ENCODE measurements at places on chromosomes 5 and 9. TPM values are rescaled to one million over a fixed set of nuclear protein-coding genes. Genes with fewer than 3 reads are reported as not detected.

- no peak overlapping the region for H3K27ac ChIP-seq
- H3K4me1 ChIP-seq, result no peaks in the 10 kb centered on the region
- no peak for DNase-seq
Measured at GRCh38 chr5:139171779-139172404, 26.3 kb downstream of the SIL1 start.

DNA sequence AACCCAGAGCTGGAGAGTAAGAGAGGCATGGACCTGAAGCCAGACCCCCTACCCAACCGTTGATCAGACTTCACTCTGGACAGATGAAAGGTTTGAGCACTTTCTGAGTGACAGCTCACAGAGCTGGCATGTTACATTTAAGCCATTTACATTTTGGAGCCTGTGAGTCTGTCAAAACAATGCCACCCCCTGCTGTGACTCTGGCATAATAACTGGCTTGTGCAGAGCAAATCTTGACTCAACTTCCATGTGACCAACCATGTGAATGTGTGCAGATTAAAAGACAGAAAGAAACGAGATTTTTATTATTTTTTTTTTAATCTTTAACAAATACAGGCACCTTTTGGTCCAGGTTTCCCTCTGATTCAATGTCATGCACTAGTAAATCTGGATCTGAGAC, 48.5 kb downstream of the MFAP3 start:
- H3K27me3 ChIP-seq, result 0 out of 2 replicates have a peak, but pooled peaks cover 2% of the 10 kb centered on the region
- no peaks in the 10 kb centered on the region for H3K4me1 ChIP-seq
- DNase-seq, result no peak
- H3K4me3 ChIP-seq, result no peak overlapping the region
- no peaks in the 10 kb centered on the region for H3K36me3 ChIP-seq

DNA sequence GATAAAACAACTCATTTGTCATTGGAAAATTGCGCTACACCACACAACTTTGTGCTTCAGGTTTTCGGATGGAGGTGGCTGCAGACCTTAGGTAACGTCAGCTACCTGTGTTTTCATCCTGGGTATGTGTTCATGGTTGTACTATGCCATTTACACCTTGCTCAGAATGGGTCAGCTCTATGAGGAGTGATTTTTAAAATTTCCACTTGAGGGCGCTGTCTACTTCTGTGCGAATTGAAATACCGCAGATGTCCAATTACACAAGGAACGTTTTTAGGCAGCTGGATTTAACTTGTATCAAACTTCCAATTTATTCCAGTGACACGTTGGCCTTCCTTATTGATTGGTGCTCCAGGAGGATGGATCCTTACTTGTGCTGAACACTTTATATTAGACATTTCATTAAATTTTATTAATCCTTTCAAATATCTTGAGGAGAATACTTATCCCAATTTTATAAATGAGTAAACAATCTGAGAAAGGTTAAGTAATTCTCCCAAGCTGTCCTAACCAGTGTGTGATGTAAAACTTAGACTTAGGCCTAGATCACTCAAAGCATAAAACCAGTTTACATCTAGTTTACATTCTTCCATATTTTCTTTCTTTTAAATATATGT, 23.4 kb downstream of the DMRTA1 start:
- peak; percentile 24 for DNase-seq
- H3K4me1 ChIP-seq, result no peaks in the 10 kb centered on the region
- no peaks in the 10 kb centered on the region for H3K36me3 ChIP-seq
- no peak overlapping the region for H3K27ac ChIP-seq

- no peak overlapping the region for H3K4me3 ChIP-seq
- H3K4me1 ChIP-seq, result peaks cover 12% of the 10 kb centered on the region
- H3K27me3 ChIP-seq, result no peaks in the 10 kb centered on the region
- H3K27ac ChIP-seq, result no peak overlapping the region
- no peak for DNase-seq
Measured at GRCh38 chr5:173816728-173817127, 71.4 kb upstream of the CPEB4 start.

GRCh38 chr5:88404405-88404804, 135.8 kb upstream of the TMEM161B start:
- no peak for DNase-seq
- no peaks in the 10 kb centered on the region for H3K27me3 ChIP-seq
- H3K27ac ChIP-seq, result no peak overlapping the region
- H3K4me3 ChIP-seq, result no peak overlapping the region

GRCh38 chr9:107929443-107929842, 439.9 kb upstream of the KLF4 start:
- H3K4me1 ChIP-seq, result no peaks in the 10 kb centered on the region
- no peaks in the 10 kb centered on the region for H3K36me3 ChIP-seq
- no peak overlapping the region for H3K27ac ChIP-seq
- no peaks in the 10 kb centered on the region for H3K27me3 ChIP-seq

SNCB gene
- not detected for total RNA-seq

ZFAND5 gene
- 41.8 TPM for total RNA-seq

DNA sequence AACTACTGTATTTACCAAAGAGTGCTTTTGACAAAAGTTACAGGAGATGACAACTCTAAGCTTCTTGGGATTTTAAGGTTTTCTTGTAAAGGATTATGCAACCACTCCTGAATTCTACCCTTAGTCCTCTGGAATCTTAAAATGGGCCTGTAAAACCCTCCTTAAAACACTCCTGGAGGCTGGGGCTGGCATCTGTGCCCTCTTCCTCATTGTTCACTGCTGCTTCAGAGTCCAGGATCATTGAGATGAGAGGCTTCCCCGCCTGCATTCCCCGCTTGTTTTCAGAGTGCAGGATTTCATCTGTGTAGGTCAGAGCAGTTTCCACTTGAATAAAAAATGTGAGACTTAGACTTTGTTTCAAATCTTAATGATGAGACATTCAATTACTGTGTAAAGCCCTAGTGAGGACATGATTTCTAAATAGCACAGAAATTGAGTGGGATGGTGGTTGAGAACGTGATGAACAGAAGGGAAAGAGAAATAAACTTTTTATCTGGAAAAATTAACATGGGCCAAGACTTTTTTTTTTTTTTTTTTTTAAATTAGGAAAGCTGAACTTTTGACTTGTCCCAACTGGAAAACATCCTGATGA, 40.4 kb downstream of the PCSK5 start:
- no peaks in the 10 kb centered on the region for H3K36me3 ChIP-seq
- no peaks in the 10 kb centered on the region for H3K27me3 ChIP-seq
- H3K27ac ChIP-seq, result no peak overlapping the region
- no peak overlapping the region for H3K4me3 ChIP-seq
- H3K4me1 ChIP-seq, result peaks cover 16% of the 10 kb centered on the region

SREK1 gene
- total RNA-seq, result 46.5 TPM

- H3K36me3 ChIP-seq, result no peaks in the 10 kb centered on the region
- H3K4me1 ChIP-seq, result no peaks in the 10 kb centered on the region
- H3K27ac ChIP-seq, result no peak overlapping the region
- DNase-seq, result peak; percentile 0
- no peaks in the 10 kb centered on the region for H3K27me3 ChIP-seq
Measured at GRCh38 chr5:128144491-128144890, 60.9 kb downstream of the SLC12A2 start.

DNA sequence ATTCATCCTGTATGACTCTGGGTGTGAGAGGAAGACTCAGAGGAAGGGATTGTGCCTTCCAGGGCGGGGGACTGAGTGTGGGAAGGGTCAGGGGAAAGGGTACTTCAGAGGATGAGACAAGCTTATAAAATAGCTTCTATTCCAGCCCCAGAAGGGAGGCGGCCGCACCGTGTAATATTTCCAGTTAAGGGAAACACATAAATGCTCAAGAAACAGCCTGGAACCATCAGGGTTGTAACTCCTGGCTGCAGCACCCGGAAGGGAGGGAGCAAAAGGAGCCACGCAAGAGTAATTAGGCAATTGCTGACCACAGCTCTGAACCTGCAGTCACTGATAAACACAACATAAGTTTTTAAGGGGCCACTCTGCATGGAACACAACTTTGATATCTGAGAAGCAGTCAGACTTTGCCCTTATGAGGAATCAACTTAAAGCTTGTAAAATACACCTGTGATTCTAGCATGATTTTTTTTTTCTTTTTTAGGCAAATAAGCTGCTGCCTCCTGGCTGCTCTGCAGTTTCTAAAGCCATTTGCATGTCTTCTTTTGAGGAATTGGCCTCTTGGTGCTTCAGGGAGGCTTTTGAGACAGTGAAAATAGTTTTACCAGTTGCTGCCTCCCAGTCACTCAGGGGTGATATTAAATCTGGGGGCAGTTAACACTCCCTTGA, 382.7 kb downstream of the ENC1 start:
- H3K4me3 ChIP-seq, result no peak overlapping the region
- H3K4me1 ChIP-seq, result no peaks in the 10 kb centered on the region
- H3K27ac ChIP-seq, result no peak overlapping the region

CSF2 gene
- not detected for total RNA-seq

- no peaks in the 10 kb centered on the region for H3K27me3 ChIP-seq
- H3K4me3 ChIP-seq, result no peak overlapping the region
- no peak for DNase-seq
- peaks cover 7% of the 10 kb centered on the region for H3K36me3 ChIP-seq
- no peak overlapping the region for H3K27ac ChIP-seq
- peaks cover 36% of the 10 kb centered on the region for H3K4me1 ChIP-seq
Measured at GRCh38 chr9:127905788-127906191, 6.4 kb upstream of the ST6GALNAC6 start.

- H3K4me1 ChIP-seq, result peaks cover 7% of the 10 kb centered on the region
- H3K36me3 ChIP-seq, result no peaks in the 10 kb centered on the region
- H3K4me3 ChIP-seq, result no peak overlapping the region
- H3K27me3 ChIP-seq, result 0 out of 3 replicates have a peak, but pooled peaks cover 3% of the 10 kb centered on the region
- DNase-seq, result no peak
- H3K27ac ChIP-seq, result no peak overlapping the region
Measured at GRCh38 chr5:102737161-102737560, 17.9 kb upstream of the PAM start.

DNA sequence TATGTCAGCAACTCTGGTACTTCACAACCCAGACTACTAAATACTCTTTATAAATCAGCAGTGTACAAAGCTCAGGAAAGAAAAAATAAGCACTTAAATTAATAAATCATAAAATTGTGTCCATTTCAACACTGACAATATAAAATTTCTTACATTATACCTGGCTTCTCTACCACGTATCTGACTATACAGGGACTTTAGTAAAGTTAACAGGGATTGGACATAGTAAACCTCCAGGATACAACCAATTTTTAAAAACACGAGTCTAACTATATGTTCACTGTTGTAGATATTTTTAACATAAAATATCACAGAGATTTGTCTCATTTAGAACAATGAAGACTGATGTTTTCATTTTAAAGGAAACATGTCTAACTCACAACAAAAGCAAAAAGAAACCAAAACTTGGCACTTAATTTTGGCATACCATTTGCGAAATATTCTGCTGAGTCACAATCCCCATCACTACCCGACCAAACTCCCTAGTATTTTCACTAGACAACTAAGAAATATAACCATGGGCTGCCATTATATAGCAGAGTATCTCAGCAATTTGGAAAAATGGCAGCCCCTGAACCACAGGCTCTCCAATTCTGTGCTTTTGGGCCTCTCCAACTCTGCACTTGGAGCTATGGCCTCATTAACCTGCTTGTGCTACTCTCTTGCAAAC, 14.4 kb downstream of the FAM169A start:
- H3K4me3 ChIP-seq, result no peak overlapping the region
- peaks cover 4% of the 10 kb centered on the region for H3K36me3 ChIP-seq
- peak overlapping the region; percentile 67 for H3K27ac ChIP-seq
- no peak for DNase-seq
- H3K4me1 ChIP-seq, result peaks cover 85% of the 10 kb centered on the region

DNA sequence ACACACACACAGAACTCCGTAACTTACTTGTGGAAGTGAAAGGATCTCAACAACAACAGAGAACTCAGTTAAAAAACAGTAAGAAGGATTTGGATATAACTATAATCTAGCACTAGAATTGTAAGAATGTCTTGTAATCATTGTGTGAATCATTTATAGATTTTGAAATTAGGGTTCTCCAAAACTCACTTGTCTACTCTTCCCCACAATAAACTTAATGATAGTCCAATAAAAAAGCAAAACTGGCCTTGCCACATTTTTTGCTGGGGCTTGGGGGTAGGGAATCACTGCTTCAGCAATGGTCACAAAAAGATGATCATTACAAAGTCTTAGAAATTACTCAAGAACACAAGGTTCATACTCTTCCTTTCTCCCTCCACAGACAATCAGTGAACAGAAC, 8.8 kb downstream of the TBCA start:
- H3K36me3 ChIP-seq, result peaks cover 34% of the 10 kb centered on the region
- DNase-seq, result no peak
- H3K4me3 ChIP-seq, result no peak overlapping the region
- peaks cover 21% of the 10 kb centered on the region for H3K4me1 ChIP-seq
- H3K27me3 ChIP-seq, result no peaks in the 10 kb centered on the region

CFAP157 gene
- not detected for total RNA-seq

ATP10B gene
- total RNA-seq, result not detected

GRCh38 chr5:32339198-32339597, 26.5 kb upstream of the MTMR12 start:
- peaks cover 36% of the 10 kb centered on the region for H3K4me1 ChIP-seq
- no peak overlapping the region for H3K27ac ChIP-seq
- no peaks in the 10 kb centered on the region for H3K36me3 ChIP-seq
- H3K4me3 ChIP-seq, result no peak overlapping the region

GRCh38 chr5:72452515-72453245, 54.5 kb downstream of the ZNF366 start:
- H3K4me1 ChIP-seq, result no peaks in the 10 kb centered on the region
- no peak overlapping the region for H3K27ac ChIP-seq
